CD4-positive, alpha-beta T cell treated with Interleukin-10 for 1 hour (primary cell): ENCODE measurements at places on chromosomes 3 and 15.

DNA sequence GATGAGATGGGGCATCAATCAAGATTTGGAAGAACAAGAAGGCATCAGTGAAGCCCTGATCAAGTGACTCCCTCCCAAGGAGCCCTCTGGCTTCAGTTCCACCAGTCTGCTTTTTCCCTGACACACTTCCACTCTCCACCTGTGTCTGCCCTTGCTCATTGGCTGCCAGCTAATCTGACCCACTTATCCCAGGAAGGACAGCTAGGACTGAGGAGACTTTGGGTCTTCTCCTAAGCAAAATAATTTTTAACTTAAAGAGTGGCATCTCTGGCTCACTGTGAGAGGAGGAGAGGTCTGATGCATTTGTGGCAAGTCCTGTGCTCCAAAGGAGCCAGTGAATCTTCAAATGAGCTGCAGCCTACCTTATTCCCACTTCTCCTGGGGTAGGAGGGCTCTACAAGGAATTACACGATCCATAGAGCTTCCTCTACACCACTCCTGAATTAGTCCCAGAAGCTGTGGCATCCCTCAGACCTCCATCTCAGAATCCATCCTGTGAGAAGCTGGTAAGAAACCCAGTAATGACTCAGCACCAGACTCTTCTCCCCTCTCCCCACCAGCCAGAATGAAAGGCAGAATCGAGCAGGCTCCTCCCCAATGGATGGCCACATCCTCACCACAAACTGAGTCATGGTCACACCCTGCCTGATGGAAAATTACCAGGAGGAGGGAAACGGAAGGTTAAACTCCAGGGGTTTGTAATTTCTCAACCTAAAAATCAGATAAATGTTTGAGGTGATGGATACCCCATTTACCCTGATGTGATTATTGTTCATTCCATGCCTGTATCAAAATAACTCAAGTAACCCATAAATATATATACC lies 6.3 kb upstream of the PKM start:
- peak; percentile 33 for DNase-seq

GRCh38 chr3:14319654-14320182 lies 82.7 kb upstream of the SLC6A6 start:
- DNase-seq, result peak; percentile 23

DNA sequence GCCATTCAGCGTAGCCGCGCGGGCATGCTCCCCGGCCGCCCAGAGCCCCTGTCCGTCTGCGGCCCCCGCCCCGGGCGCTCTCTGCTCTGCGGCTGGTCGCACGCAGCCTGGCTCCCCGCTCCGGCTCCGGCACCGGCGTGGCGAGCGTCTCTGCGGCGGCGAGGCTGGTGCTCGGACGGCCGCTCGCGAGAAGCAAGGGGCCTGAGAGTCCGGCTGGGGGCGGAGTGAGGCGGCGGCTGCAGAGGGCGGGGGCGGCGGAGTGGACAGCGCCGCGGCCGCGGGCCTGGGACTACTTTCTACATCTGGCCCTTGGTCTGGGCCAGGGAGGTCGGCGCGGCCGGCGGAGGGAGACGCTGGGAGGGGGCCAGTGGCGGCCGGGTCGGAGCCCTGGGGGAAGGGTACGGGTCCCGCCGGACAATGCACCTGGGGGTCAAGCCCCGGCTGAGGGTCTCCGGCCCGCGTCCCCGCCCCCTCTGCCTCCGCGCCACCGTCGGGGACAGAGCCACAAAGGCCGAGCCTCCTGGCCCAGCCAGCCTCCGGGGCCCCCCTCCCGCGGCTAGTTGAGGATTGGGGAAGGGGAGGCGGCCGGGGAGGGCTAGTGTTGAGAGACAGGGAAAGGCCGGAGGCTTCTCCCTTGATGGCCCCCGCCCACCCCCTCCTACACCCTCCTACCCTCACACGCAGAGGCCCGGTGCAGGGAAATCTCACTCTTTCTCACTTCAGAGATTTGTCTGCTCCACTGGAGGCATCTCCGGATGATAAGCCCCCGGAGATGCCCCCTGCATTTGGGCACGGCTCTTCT lies at the start of gene PRTG:
TSS of gene PRTG (minus strand) at position 226 of the 802 bp plus-strand sequence. CDS start at position 5, 221 bp downstream.
- no peak for DNase-seq

DNA sequence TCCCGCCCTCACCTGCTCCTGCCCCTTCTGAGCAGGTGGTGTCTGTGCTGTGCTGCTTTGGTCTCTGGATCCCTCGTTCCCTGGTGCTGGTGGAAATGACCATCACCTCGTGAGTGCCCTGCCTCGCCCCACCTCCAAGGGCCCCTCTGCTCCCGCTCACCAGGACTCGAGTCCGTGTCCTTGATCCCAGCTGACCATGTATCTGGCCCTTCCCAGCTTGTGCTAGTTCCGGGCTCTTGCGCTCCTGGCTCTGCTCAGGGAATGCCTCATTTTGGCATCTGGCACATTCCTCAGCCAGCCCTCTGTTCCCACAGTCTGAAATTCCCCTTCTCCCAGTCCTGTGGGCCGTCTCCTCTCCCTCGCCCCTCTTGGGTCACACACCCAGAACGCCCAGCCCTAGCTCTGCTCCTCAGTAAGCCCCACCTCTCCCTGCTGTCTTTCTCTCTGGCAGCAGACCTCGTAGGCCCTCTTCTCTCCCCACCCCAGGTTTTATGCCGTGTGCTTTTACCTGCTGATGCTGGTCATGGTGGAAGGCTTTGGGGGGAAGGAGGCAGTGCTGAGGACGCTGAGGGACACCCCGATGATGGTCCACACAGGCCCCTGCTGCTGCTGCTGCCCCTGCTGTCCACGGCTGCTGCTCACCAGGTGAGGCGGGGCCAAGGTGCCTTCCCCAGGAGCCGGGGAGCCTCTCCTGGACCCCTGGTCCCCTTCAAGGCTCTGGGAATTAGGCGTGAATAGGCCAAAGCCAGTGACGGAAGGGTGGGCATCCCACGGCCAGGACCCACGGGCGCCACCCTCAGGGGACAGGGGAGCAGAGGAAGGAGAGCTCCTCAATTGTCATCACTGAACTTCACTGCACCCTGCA lies 11.5 kb downstream of the SLC51A start:
- DNase-seq, result no peak

GRCh38 chr3:101646726-101647125 lies 30.2 kb downstream of the ZBTB11 start:
- DNase-seq, result no peak

DNA sequence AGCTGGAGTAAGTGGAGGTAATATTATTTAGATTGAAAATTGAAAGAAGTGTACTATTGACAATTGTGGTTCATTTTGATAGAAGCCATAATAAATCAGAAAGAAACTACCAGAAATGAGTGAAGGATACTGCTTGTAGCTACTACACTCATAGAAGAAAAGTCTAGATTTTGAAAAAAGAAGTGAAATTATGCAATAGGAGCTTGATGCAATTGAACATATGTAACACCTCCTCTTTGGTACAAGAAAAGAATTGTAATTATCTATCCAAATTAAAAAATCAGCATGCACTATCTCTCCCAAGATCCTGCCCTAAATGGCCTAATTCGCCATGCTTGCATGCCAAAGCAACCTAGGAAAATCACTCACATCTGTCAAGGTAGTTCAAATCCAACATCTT lies 51.1 kb upstream of the CD200R1L start:
- no peak for DNase-seq

DNA sequence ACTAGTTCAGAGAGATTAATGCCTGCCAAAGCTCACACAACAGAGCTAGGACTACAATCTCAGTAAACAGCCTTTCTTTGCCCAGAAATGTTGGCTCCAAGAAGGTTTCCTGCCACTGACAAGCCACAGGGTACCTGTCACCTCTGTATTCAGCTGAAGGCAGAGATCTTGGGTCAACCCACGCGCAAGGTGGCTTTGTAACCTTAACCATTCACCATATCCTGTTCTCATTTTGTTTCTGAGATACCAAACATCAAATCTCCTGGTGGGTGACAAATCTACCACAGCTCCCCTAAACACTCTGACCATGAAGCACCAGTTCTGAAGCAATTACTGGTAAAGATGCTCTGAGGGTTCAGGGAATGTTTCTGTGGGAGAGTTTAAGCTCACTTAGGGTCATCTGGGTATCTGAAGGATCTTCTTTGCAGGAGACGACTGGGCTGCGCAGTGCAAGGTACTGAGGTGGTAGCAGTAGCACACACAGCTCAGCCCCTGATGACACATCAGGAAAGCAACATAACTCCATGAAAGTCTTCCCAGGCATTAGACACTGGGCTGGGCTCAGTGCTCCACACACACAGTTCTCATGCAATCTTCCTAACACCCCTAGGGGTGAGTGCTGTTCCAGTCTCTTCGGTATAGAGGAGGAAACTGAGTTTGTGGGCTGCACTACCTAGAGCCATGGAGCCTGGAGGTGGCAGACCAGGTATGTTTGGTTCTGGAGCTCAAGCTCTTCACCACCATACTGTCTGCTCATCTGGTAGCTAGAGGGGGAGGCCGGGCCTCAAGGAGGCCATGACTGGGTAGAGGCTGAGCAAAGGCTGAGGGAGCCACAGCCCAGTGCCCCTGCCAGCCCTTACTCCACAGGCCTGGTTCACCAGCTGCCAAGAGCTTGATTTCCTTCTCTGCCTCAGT lies 7.7 kb downstream of the CXCR6 start:
- DNase-seq, result peak; percentile 54

GRCh38 chr3:127925384-127925783 lies 10.4 kb downstream of the KBTBD12 start:
- DNase-seq, result no peak

GRCh38 chr3:16375891-16376290 lies 110.9 kb downstream of the OXNAD1 start:
- DNase-seq, result no peak

GRCh38 chr3:137835096-137835495 lies 71.0 kb downstream of the SOX14 start:
- no peak for DNase-seq

DNA sequence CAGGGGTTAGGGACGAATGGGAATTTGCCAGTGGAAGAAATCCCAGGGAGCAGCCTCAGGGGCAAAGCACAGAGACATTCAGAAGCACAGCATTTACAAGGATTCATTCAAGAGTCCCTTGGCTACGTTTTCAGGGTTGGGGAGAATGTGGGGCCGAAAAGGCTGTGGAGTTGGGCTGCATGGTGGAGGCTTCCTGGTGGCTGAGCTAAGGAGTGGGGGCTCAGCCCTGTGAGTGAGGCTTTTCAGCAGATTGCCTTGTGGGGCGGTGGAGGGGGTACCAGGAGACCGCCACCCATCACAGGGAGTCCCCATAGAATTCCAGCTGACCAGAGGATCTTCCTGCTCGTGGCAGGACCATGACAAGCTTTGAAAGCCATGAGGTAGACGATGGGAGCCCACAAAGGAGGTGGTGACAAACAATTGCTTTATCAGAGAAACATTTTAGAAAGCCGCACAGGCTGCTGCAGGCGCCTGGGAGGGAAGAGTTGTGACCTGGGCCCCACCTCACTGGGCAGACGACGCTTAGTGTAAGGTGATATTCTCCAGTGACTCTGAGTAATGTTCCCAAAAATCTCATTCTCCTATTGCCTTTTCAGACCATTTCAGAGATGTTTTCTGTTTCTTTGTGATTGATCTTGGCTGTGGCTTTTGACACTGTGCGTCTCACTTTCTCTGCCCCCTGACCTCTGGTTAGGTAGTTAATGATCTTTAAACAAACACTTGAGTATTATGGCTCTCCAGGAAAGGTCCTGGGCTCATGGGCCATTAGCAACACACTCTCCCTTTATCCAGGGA lies 128.0 kb downstream of the DNAJB8 start:
- DNase-seq, result no peak

- peak; percentile 35 for DNase-seq
Measured at GRCh38 chr3:30664459-30664858, 58.1 kb downstream of the TGFBR2 start.

- DNase-seq, result no peak
Measured at GRCh38 chr3:155387571-155387970, 94.1 kb upstream of the STRIT1 start.

GRCh38 chr15:63319065-63319464 lies 41.7 kb downstream of the APH1B start:
- no peak for DNase-seq

GRCh38 chr3:99808163-99808794 lies 9.4 kb upstream of the CMSS1 start:
- DNase-seq, result peak; percentile 54

DNA sequence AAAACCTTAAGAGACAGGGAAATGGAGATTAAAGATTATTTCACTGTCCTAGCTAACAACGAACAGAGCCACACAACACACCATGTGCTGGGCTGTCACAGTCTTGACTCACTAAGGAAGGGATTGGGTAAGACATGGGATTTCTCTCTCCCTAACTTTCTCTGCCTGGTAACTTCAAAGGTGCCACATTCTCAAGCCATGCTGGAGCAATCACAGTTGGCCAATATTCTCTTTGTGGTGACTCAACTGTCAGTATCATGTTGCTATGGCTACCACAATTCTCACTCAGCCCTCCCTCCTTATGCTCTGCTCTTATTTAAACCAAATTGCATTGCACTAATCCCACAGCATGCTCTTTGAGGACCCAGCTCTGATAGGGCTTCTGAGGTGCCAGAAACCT lies 74.0 kb downstream of the OXNAD1 start:
- DNase-seq, result peak; percentile 44

DNA sequence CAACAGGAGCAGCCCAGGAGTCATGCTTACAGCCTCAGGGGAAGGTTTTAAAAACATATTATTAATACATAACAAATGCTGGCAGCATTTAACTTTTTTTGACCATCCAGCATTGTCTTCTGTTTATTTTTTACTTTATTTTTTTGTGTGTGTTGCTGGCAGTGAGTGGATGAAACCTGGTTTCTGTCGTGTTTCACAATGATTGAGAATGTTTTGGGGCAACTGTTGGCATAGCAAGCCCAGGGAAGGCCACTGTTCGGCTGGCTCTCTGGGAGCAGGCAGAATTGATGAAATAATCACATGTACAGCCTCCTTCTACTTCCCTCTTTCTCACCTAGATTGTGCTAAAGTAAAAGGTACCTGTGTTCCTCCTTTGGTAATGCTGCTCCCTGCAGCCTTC lies 190.2 kb downstream of the NR1D2 start:
- DNase-seq, result no peak

GRCh38 chr3:181610973-181611265 lies 100.8 kb upstream of the SOX2 start:
- DNase-seq, result no peak

- no peak for DNase-seq
Measured at GRCh38 chr3:105688821-105689220, 180.0 kb downstream of the CBLB start.

DNA sequence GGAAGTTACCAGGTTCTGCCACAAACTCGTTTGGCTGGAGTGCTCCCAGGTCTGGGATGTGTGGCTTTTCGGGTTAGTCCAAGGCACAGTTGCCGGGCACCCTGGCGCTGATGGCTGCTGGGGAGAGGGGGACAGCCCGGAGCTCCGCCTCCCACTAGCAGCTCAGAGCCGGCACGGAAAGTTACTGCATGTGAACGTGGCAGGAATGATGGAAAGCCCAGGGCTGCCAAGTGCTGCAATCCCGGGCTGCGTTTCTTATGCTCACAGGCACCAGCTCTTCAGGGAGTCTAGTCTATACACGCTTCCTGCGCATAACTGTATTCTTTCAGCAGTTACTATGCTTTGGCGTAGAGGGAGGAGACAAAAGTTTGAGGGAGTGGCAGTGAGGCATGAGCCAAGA lies 141.8 kb upstream of the ICE2 start:
- no peak for DNase-seq

GRCh38 chr3:32816439-32817256 lies 1.1 kb upstream of the TRIM71 start:
- DNase-seq, result no peak
